Left ventricle myocardium superior (tissue), 1 donor: ENCODE measurements at places on chromosomes 5 and 9.
A peak's percentile ranks its signal among the peaks of the same experiment; 100 is the strongest.

DNA sequence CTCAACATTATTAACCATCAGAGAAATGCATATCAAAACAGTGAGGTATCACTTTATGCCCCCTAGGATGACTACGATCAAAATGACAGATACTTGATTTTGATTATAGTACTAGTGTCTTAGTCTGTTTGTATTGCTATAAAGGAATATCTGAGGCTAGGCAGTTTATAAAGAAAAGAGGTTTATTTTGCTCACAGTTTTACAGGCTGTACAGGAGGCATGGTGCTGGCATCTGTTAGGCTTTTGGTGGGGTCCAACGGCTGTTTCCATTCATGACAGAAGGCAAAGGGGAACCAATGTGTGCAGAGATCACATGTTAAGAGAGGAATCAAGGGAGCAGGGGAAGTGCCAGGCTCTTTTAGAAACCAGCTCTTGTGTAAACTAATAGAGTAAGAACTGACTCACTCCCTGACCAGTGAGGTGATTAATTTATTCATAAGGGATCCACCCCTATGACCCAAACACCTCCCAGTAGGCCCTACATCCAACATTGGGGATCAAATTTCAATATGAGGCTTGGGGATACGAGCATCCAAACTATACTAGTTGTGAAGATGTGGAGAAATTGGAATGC is 16.0 kb upstream of the AFF4 start:
- DNase-seq: no peak

DNA sequence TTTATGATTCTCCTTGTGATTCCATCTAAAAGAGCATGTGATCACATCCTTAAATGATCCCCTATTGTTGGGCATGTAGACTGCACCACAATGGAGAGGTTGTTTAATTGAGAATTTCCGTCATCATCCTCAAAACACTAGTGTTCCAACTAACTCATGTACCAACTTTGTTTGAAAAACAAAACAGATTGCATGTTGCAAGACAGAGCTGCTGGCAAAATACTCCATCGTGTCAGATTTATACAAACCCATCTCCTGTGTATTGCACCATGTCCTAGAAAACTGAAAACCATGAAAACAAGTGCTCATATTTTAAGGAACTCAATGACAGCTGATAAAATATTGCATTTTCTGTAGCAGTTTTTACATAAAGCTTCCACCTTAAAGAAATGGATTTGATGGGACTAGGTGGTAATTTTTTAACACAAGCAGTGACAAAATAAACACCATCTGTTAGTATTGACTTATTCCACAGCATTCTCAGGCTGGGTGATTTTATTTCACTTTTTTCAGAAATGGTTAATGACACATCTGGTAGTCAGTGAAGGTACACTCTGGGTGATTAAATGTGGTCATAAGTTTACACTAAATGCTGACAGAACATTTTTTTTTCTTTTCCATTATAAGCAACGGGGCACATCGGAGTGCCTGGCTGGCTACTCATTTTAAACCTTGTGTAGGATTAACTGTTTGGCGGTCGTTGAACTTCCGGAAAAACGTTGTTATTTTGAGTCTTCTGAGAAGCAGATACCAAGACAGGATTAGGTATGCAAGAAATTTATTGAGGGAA is 602.9 kb upstream of the WWC1 start:
- DNase-seq: no peak

GRCh38 chr5:178416919-178417318 is 173.3 kb downstream of the COL23A1 start:
- no peak for DNase-seq

- DNase-seq: no peak
Measured at GRCh38 chr5:107563959-107564544, 106.7 kb downstream of the EFNA5 start.

DNA sequence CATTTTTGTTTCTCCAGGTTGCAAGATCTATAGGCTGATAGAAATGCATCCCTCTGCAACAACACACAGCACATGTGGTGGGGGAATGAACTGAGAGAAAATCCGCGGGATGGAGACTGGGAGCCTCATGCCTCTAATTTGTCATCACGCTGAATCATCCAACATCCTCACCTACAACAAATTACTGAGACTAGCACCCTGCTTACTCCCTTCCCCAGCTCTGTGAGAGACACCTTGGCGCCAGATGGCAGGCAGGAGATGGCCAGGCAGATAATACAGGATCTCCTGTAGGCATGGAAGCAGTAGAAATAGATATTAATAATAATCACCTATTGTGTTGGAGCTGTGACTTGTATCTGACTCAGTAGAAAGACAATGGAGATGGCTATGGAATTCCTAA is 276.9 kb downstream of the SEMA5A start:
- DNase-seq: no peak

DNA sequence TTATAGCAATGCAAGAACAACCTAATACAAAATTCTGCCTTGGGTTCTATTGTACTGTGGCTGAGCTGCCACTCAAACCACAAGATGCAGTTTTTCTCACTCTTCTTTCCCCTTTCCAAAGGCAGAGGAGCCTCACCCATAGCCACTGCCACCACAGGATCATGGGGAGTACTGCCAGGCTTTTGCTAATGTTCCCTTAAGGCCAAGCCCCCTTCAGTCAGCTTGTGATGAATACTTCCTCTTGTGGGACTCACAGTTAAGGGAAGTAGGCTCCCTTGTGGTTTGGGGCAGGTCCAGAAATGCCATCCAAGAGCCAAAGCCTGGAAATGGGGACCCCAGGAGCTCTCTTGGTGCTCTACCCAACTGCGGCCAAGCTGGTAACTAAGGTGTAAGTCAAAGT is 258.7 kb downstream of the SPATA31D1 start:
- peak; percentile 30 for DNase-seq

DNA sequence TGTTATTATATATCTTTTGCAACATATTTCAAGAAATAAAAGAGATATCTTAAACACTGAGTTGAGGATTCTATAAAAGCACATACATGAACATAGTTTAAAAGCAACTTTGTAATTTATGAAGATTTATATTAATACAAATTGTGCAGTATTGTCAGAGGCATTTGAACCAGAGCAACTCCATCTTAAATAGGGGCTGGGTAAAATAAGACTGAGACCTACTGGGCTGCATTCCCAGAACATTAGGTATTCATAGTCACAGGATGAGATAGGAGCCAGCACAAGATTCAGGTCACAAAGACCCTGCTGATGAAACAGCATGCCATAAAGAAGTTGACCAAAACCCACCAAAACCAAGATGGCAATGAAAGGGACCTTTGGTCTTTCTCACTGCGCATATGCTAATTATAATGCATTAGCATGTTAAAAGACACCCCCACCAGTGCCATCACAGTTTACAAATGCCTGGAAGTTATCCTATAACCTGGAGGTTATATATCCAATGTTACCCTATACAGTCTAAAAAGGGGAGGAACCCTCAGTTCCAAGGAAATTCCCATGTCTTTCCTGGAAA is 320.2 kb downstream of the FAM170A start:
- no peak for DNase-seq

DNA sequence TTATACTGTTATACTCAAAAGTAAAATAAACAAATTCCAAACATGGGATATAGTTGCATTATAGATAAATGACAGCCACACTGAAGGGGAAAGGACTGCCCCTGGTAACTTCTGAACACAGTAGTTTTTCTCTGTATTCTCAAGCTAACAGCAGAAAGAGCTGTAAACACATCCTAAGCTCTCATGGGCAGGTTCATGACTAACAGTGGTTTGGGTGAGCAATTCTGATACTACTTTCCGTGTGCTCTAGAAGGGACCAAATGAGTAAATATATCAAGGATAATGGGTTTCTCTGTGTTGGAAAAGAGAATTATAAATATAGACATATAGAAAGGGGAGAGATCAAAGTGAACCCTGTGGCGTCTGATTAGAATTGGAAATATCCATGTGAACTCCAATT is 2.2 kb upstream of the LCN6 start:
- DNase-seq: no peak

GRCh38 chr5:74139589-74139988 is 500.9 kb downstream of the ENC1 start:
- DNase-seq: no peak

DNA sequence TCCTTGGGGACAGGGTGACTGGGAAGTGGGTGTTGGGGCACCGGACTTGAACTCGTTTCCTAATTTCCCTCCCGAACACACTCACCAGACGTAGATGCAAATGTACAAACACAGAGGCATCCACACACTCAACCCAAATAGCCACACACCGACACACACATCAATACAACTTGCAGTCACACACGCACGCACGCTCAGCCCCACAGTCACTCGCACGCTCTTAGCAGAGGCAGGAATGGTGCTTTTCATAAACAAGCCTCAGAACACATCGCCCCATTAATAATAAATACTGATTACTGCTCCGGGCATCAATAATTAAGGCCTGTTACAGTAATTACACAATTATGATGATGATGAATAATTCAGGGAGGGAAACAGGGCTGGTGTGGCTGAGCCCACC is 5.7 kb downstream of the BARHL1 start:
- DNase-seq: no peak

GRCh38 chr5:132824426-132824825 is 6.0 kb downstream of the SHROOM1 start:
- no peak for DNase-seq

DNA sequence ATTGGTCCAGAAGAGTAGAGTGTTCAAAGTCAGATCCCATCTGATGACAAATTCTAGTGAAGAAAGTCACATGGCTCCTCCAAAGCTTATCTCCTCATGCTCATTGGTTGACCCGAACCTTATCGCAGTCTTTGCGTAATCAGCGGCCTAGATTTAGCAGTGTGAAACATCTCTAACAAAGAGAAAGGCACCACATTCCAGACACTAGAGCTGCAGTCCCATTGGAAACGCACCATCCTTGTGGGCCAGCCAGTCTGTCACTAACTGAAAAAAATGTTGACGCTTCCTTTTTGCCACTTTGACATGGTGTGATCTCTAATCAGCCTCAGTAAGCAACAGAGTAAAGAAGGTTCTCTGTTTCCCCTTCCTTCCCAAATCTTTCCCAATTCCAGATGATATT is 458.0 kb upstream of the WWC1 start:
- no peak for DNase-seq

DNA sequence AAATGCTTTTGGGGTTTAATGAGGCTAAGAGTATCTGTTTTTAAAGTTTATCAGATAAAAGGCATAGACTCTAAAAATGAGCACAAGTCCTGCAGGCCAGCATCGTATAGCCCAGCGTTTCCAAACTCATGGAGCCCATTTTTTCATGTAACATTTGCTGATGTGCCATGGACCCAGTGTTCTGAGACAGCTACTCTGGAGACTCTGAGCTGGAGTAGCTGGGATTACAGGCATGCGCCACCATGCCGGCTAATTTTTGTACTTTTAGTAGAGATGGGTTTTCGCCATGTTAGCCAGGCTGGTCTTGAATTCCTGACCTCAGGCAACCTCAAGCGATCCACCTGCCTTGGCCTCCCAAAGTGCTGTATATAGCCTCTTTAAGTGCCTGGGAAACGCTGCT is 15.8 kb downstream of the GLRX start:
- DNase-seq: no peak

DNA sequence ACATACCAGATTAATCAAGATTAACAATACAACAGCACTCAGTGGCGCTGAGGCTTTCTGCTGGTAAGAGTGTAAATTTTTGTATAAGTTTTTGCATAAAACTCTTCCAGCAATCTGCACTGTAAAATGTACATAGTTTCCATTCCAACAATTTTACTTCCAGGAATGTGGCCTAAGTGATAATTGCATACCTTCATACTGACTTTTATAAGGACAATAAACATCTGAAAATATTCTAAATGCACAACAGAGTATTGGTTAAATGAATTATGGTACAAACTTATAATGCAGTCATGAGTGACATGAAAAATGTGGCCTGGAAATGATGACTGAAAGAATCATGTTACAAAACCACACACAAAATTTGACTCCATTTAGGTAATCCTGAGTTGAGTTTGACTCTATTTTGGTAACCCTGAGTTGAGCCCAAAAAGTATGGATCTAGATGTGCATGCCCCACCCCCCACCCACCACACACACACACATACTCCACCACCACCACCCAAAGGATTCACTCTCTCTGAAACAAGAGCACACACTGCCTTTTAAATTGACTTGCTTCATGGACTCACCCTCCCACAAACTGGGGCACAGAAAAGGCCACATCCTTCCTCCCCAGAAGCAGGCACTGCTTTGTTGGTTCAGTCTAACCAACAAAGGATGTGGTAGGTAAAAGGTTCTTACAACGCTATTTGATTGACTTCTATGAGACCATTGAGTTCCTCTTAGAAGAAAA is 137.6 kb downstream of the SUSD1 start:
- no peak for DNase-seq

DNA sequence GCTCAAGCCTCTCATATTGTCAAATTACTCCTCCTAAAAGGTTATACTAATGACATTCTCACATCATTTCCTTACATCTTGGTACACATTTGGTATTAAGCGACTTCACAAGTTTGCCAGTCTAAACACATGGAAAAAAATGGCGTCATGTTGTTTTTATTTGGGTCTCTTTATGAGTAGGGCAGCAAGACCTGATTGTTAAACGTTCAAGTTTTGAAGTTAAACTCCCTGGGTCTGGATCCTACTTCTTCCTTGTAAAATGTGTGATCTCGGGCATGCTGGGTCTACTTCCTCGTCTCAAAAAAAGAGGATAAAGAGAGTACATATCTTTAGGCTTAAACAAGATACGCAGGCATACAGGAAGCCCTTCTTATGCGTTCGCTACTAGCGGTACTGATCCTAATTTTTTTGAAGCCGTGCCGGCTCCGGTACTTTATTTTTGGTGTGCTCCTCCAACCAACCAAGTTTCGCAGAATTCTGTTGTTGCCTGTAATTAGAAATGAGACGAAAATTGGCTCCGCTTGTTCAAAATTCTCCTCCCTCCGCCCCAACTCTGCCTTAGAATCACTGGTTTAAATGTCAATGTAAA is 596 bp upstream of the CDC37L1 start:
- peak; percentile 28 for DNase-seq

DNA sequence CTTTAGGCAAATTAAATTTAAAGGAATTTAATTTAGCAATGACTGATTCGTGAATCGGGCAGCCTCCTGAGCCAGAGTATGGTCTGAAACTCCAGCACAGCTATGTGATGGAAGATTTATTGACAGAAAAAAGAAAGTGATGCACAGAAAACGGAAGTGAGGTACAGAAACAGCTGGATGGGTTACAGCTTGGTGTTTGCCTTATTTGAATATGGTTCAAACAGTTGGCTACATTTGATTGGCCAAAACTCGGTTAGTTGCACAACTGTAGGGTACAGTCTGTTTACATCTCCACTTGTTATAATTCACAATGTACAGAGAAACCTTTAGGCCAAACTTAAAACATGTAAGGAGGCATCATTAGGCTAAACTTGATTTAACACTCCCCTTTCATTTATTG is 1716.1 kb upstream of the C9orf72 start:
- no peak for DNase-seq

DNA sequence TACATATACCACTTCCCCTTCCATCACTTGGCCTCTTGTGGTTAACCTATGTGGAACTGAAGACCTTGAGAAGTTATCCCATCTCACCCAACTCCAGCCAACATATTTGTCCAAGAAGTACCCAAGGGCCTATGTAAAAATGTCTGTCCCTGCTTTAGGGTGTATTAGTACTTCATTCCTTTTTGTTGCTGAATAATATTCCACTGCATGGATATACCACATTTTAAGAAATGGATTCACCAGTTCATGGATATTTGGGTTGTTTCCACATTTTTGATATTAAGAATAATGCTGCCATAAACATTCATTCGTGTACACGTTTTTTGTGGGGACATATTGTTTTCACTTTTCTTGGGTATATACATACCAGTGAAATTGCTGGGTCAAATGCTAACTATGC is 28.6 kb downstream of the IDNK start:
- no peak for DNase-seq

GRCh38 chr9:21252721-21253547 is 13.1 kb upstream of the IFNA14 start:
- DNase-seq: no peak
